ENCODE measurements at places on chromosomes 2 and 18. TPM values are rescaled to one million over a fixed set of nuclear protein-coding genes. Genes with fewer than 3 reads are reported as not detected.

Gene GLI2
- not detected for total RNA-seq

Gene LIMS2
- 15.5 TPM for total RNA-seq

Gene R3HDM1
- 65.1 TPM for total RNA-seq

Gene NETO1
- not detected for total RNA-seq

- DNase-seq: no peak
Observed at GRCh38 chr2:201432621-201433393, 18.5 kb downstream of the TRAK2 start.

DNA sequence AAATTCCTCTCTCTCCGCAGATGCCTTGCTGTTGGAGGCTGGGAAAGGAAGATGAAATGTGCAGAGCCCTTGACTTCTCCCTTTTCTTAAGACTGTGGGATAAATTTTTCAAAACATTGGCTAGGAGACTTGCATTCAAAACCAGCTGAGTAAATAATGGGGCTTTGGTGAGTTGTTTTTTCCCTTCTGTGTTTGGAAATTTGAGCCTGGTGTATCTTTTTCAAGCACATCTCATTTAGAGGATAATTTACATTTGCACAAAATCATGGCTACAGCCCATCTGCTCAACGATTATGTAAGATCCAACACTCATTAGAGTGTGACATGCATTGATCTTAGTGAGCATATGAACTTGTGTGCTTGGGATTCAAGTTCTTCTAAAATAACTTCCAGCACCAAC is 112.1 kb upstream of the ATP8B1 start:
- DNase-seq: no peak

GRCh38 chr2:33217406-33217805 is 259.0 kb upstream of the RASGRP3 start:
- no peak for DNase-seq

- no peak for DNase-seq
Observed at GRCh38 chr2:42752314-42752713, 11.6 kb downstream of the OXER1 start.

DNA sequence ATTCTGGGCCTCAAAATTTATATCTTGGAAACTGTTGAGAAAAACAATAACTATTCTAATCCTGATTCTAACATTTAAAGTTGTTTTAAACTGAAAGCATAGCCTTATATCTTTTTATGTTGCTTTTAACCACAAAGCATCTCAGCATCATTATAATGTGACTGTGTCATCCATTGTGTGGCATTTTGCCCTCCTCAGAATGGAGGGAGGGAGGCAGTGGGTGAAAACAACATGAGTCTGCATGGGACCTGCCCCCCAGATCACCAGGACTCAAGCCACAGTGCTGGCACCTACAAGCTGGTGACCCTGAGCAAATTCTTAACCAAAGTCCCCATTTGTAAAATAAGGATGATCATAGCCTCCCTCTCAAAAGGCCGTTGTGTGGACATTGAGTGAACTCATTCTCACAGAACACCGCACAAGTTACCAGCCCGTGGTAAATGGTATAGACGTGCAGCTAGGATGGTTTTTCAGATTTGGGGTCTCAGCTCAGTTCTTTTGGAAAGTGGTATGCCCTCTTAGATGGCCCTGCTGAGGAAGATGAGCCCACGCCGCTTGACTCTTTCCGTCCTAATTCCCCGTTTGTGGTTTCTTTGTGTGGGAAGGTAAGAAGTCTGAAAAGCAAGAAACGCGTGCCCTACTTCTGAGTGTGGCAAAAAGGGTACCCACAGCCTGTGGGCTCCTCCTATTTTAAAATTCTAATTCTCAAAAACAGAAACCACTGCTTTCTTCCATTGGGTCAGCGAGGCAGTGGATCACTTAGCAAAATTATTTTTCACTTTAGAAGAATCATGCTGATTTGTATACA is 305.0 kb upstream of the ID2 start:
- no peak for DNase-seq

GRCh38 chr2:125227843-125228392 is 1202.8 kb downstream of the CNTNAP5 start:
- no peak for DNase-seq

All from activated naive CD4-positive, alpha-beta T cell treated with anti-CD3 and anti-CD28 coated beads, Interleukin-2, amount 50 U/mL, for 72 hours (primary cell).